ENCODE measurements at places on chromosomes 13 and 19.

DNA sequence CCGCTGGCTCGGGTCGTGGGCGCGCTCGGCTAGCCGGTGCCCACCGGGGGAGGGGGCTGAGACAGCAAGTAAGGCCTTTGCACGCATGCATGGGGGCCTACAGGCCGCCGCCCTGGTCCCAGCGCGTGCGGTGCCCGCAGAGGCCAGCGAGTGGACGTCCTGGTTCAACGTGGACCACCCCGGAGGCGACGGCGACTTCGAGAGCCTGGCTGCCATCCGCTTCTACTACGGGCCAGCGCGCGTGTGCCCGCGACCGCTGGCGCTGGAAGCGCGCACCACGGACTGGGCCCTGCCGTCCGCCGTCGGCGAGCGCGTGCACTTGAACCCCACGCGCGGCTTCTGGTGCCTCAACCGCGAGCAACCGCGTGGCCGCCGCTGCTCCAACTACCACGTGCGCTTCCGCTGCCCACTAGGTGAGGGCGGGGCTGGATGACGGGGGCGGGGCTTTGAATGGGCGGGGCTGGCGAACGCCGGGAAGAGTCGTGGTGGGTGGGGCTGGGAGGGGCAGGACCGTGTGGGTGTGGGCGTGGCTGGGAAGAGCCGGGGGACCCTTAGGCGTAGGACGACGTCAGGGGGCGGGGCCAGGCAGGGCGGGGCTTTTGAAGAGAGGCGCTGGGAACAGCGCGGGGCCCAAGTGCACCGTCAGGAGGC lies 2.1 kb downstream of the CILP2 start:
- DNase-seq: peak; percentile 69

DNA sequence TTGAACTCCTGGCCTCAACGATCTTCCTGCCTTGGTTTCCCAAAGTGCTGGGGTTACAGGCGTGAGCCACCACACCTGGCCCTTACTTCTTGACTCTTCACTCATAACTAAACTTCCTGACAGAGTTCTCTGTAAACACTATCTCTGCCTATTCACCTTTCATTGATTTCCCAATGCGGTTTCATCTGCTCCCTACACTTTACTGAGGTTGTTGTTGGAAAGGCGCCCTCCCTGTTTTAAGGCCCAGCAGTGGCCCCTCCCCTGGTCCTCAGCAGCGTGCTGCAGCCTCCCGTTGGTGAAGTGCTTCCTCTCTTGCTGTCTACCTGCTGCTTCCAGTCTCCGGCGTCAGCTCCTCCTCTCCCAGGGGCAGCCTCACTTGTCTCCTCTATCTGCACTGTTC lies 26.7 kb upstream of the CEBPA start:
- DNase-seq: no peak

- peak; percentile 16 for DNase-seq
These were observed 12.7 kb upstream of the ZNF43 start for GRCh38 chr19:21848706-21849105.

GRCh38 chr13:42603571-42603970 lies 29.6 kb downstream of the TNFSF11 start:
- DNase-seq: no peak

- no peak for DNase-seq
These were observed 17.7 kb downstream of the CRX start for GRCh38 chr19:47839411-47839810.

DNA sequence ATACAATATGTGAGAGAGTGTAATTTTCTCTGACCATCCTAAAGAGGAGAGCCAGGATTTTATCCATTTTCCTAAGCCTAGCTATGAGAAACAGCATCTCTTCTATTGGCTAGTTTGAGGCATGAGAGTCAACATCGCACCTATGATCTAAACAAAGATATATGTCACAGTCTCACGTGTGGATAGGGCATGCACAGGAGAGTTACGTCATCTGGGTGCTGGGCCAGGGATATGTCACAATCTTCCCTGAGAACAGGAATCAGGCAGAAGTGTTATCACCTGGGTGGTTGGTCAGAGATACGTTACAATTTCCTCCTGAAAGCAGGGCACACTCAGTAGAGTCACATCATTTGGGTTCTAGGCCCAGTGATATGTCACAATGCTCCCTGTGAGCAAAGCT lies 53.9 kb upstream of the ZNF730 start:
- DNase-seq: no peak

- DNase-seq: no peak
These were observed 27.0 kb upstream of the CEACAM1 start for GRCh38 chr19:42555317-42555716.

DNA sequence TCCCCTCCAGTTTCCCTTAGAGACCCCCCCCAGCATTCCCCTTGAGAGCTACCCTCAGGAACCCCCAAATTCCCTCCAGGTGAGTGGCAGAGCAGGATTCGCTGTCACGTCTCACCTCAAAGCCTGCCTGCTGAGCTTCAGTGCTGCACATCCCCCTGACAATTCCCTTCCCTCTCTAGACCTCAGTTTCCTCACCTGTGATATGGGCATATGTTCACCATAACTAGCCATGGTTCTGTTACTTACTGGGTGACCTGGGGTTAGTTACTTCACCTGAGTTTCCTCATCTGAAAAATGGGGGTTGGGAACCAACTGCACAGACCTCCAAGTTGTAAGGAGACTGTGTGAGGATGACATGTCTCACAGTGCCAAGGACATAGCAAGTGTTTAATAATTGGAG lies 75.5 kb downstream of the RYR1 start:
- DNase-seq: no peak

DNA sequence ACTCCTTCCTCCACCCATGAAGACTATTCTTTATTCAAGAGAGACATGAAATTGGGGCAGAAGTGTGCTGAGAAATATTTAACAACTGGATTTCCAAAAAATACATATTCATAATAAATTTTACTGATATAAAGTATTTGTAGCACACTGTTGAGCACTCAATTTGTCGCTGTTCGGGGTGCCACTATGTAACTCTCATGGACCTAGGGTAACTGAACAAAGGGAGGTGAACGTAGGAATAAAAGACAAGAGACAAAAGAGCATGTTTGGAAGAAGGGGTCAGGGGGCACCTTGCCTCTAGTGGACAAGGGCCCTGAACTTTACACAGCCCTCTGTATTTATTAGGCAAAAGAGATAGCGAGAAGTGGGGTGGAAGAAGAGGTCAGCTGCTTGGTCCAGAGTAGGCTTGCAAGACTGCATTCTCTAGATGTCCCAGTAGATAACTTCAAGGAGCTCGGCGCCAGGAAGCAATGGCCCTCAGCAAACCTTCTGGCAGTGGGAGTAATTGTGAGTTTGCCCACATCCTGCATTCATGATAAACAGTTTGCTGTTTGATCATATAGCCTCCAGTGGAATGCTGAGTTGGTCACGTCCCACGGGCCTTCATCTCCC lies 4.5 kb upstream of the ZNF175 start:
- DNase-seq: no peak
